Right lung (tissue), 10 donors: ENCODE measurements at places on chromosomes 12 and 14. TPM values are rescaled to one million over a fixed set of nuclear protein-coding genes. Genes with fewer than 3 reads are reported as not detected.

- DNase-seq, result no peak
These were observed 13.3 kb downstream of the SLC15A4 start for GRCh38 chr12:128810182-128811127.

IL26 gene
- polyA plus RNA-seq, result not detected

GRCh38 chr14:34450542-34450915, 11.5 kb downstream of the SPTSSA start:
- no peak for DNase-seq

GRCh38 chr12:116978791-116979508, 68.2 kb downstream of the FBXW8 start:
- no peak for DNase-seq

DNA sequence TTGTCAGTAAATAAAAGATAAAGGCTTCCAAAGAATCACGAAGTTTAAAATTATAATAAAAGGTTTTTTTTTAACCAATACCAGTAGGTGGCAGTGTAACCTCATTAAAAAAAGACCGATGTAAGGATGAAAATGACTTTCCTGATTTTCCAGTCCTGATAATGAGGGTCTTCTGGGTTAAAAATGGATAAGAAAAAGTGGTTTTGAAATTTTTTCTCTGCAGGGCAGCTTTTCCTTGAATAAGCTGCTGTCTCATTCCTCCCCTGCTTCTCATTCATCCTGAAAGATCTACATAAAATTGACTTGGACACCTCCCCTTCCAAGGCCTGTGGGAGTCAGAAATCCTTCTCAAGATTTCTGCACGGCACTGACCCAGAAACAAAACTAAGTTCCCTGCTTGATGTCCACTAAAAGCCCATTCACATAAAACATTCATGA, 58.9 kb upstream of the FBXO33 start:
- DNase-seq, result peak; percentile 16

GRCh38 chr12:50211392-50212070, 44.4 kb upstream of the CERS5 start:
- no peak for DNase-seq

CLEC7A gene
- 2.4 TPM for polyA plus RNA-seq

GRCh38 chr12:87305481-87305880, 723.7 kb downstream of the C12orf50 start:
- no peak for DNase-seq

- DNase-seq, result no peak
These were observed 1212.0 kb downstream of the GALC start for GRCh38 chr14:86780876-86781510.

STRN3 gene
- 42.9 TPM for polyA plus RNA-seq

GRCh38 chr12:129520739-129521138, 383.1 kb downstream of the TMEM132D start:
- no peak for DNase-seq

KRT85 gene
- polyA plus RNA-seq, result not detected

DNA sequence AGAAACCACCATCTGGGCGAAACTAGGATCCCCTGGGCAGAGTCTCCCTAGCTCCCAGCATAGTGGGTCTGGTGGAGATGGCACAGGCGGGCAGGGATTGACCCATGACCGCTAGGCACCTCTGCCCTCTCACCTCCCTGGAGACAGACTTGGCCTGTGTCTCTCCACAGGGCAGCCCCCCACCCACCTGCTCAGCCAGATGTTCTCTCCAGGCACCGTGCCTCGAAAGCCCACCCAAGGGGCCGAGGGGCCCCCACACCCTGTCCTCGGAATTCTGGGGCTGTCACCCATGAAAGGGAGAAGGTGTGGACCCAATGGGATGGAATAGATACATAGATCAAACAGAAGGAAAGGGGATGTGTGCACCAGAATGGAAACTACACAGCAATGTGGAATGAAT, 229.1 kb upstream of the RTL1 start:
- no peak for DNase-seq

DNA sequence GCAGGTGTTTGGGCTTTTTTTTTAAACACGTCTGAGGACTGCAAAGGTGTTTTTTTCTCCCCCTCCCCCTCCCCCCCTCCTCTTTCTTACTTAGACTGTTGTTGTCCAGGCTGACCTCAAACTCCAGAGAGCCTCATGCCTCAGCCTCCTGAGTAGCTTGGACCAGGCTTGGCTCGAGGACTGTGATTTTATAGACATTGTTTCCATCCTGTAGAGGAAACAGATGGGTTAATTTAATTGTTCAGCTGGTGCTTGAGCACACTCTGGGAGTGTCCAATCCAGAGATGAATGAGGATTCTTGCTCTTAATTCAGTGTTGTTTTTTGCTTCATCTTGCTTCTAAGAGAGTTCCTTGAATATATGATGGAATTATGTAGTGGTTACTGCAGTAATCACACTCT, 42.1 kb downstream of the RASSF3 start:
- no peak for DNase-seq

ADAM21 gene
- 1.0 TPM for polyA plus RNA-seq

DNAH10 gene
- 3.3 TPM for polyA plus RNA-seq

SLC6A15 gene
- polyA plus RNA-seq, result 0.31 TPM

GRCh38 chr12:16573398-16574077, 32.4 kb downstream of the LMO3 start:
- DNase-seq, result peak; percentile 53

- DNase-seq, result no peak
These were observed 30.6 kb upstream of the PPFIBP1 start for GRCh38 chr12:27493260-27493940.

DNA sequence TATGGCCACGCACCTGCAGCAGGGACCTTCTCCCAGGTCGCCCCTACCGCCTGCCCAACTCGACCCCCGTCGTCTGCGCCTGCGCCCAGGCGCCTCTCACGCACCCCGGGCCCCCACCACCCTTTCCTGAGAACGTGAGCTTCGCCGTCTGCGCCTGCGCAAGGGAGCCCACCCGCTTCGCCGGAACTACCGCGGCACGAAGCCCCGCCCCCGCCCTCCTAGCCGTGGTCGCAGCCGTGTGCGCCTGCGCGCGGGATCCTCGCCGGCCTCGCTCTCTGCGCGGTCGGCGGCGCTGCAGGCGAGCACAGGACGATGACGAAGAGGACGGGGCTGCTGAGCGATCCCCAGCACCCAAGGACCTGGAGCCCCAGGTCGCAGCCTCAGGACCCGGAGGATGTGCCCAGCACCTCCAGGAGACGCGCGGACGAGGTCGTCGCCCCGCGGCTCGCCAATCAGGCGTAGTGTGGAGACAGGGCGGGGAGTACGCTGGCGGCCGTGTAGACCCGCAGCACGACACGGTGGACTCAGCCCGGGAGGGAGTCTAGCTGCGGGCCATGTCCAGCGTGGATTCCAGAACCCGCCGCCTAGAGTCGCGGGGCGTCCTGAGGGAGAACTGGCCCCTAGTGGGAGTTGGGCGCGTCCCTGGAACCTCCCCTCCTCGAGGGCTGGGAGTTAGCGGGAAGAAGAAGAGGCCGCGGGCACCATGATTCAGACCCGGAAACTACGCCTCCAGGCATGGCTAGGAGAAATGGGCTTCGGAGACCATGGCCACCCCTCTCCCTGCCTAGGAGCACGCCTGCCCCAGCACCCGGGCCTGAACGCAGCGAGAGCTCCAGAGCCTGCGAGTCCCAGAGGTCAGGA, 1120.8 kb upstream of the TMEM132C start:
- peak; percentile 77 for DNase-seq

NOXRED1 gene
- 1.8 TPM for polyA plus RNA-seq

GRCh38 chr12:106205208-106206069, 42.4 kb downstream of the CKAP4 start:
- DNase-seq, result no peak

VWF gene
- 100 TPM for polyA plus RNA-seq

CARMIL3 gene
- polyA plus RNA-seq, result 1.7 TPM

CLEC4D gene
- polyA plus RNA-seq, result 0.31 TPM

TRPV4 gene
- 2.8 TPM for polyA plus RNA-seq

FAM186B gene
- polyA plus RNA-seq, result 2.5 TPM

GRCh38 chr12:87847147-87847546, 182.1 kb downstream of the C12orf50 start:
- no peak for DNase-seq

FAR2 gene
- 11.8 TPM for polyA plus RNA-seq

GRCh38 chr12:112536367-112536730, 117.6 kb downstream of the PTPN11 start:
- no peak for DNase-seq

GRCh38 chr12:113727651-113728061, 238.5 kb downstream of the RBM19 start:
- no peak for DNase-seq

DNA sequence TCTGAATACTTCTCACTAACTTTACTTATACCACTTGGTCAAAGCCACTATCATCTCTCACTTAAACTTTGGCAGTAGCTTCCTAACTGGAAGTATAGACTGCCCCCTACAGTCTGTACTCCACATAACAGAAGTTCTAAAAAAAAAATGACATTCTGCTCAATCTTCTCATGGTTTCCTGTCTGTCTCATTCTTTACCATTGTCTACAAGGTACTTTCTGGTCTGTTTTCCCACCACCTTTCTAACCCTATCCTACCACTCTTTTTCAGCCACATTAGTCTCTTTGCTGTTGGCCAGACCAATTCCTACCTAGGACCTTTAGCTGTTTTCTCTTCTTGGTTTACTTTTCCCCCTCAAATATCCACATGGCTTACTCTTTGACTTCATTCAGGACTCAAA, 14.7 kb downstream of the CPSF6 start:
- no peak for DNase-seq

USP44 gene
- polyA plus RNA-seq, result 4.7 TPM

DNA sequence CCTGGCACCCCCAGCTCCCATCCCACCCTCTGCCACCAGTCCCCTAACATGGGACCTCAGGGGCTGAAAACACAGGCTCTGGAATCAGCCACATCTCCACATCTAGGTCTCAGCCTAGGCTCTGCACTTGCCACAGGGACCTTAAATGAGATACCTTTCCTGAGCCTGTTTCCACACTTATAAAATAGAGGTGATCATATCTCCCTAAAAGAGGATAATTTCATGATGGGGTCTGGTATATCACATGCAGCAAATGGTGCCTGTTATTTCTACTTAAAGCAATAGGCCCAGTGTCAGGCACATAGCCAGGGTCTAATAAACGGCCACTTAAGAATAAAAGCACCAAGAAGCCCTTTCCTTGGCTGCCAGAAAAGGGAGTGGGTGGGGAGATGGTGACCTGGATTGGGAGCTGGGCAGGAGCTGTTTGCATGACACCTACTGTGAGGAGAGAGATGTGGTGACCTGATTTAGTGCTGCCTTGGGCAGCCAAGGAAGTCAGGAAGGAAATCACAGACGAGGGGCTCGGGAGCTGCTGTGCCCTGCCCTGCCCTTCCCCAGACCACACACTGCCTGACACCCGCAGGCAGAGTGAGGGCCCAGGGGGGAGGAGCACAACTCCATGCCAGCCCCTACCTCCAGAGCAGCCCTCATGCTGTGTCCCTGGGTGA, 71.2 kb downstream of the IRF2BPL start:
- no peak for DNase-seq

DNA sequence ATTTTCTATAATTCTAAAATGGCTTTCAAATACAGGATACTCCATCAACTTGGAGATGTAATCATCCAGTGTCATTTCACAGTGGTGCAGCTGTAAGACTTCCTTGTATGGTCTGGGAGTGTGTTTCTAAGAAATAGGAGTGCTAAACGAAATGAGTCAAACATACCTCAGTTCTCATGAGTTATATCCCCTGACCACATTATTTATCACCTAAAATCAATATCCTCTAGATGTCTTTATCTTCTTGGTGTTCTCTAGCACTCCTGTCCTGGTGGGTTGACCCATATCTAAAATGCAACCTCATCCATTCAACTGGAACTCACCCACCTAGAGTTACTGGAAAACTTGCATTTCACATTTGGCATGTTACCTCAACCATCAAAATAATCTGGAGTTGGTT, 33.2 kb downstream of the TMEM30B start:
- no peak for DNase-seq

GALNT6 gene
- polyA plus RNA-seq, result 3.3 TPM

- peak; percentile 47 for DNase-seq
These were observed at the start of gene DGKA for GRCh38 chr12:55930771-55931316. Gene DGKA (plus strand): TSS chr12:55931162. CDS start chr12:55936504, 5,342 bp downstream.

SLC10A1 gene
- 0.22 TPM for polyA plus RNA-seq

DPY19L2 gene
- polyA plus RNA-seq, result 29.0 TPM

GRCh38 chr12:88802096-88802706, 221.9 kb upstream of the KITLG start:
- DNase-seq, result no peak

CLEC2A gene
- polyA plus RNA-seq, result not detected

DNA sequence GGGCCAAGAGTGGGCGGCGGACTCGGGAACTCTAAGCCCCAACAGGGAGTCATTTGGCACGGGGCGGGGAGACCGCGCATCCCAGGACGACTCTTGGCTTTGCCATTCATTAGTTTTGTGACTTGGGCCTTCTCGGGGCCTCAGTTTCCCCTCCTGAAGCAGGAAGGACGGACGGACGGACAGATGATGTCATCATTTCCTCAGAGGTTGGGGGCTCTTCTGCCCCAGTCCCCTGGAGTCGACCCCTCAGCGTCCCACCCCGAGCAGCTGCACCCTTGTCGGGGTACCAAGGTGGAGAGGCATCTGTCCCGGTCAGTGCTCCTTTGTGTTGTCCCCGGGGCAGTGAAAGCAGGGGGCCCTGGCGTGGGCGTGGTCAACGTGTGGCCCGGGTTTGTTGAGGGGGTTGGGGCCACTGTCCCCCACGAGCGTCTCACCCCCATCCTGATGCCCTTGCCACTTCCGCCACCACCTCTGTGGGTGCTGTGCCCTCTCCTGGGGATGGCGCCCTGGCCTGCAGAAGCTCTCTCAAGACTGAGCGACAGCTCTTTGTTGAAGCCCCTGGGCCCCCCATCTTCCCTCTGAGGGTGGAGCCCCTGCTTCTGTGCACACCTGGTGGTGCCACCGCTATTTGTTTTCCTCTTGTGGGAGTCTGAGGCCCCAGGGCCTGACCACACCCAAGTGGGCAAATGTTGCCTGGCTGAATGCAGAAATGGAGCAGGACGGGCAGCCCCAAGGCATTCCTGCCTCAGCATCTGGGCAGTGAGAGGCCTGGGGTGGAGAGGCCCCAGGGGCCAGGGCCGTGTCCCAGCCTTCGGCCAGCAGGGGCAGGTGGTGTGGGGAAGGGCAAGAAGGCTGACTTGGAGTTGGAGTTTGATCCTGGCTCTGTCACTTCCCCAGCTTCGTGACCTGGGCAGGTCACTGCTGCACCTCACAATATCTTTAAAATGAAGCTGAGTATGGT, 896 bp downstream of the HHIPL1 start:
- DNase-seq, result no peak

GRCh38 chr12:117404203-117404853, 42.9 kb upstream of the NOS1 start:
- no peak for DNase-seq

GRCh38 chr12:70157099-70157498, 86.1 kb upstream of the CNOT2 start:
- DNase-seq, result no peak

GRCh38 chr12:11584221-11584855, 65.1 kb upstream of the ETV6 start:
- no peak for DNase-seq

DPPA3 gene
- not detected for polyA plus RNA-seq

- no peak for DNase-seq
These were observed 241.5 kb downstream of the SUDS3 start for GRCh38 chr12:118617611-118618450.

AKAP6 gene
- 6.1 TPM for polyA plus RNA-seq
